ENCODE measurements at places on chromosomes 2 and 18.
A peak's percentile ranks its signal among the peaks of the same experiment; 100 is the strongest.

- no peak for DNase-seq
Measured at GRCh38 chr2:233668605-233669260, 3.0 kb upstream of the UGT1A9 start.

DNA sequence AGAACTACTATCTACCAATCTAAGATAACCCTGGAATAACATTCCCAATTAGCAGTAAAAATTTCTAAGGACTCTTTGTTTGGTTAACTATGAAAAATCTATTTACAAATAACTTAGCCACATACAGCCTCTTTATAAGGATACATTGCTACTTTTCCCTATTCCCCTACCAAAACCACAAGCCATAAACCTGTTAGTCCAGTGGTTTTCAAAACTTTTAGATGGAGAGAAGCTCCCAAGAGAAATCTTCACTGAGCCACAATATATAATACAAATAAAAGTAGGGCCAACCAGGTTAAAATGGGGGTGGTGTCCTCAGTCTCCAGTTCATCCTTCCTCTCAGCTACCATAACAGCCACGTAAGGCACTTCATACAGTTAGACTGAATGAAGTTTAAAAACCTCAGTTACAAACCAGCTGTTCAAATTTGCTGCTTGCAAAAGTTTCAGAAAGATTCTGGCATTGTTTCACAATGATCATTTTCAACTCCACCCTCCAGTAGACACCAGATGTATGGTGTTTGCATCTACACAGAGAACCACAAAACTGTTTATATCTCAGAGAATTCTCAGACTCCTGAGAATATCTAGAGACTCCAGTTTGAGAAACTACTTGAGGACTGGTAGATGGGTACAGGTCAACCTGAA, 26.0 kb downstream of the SOS1 start:
- DNase-seq, result no peak

DNA sequence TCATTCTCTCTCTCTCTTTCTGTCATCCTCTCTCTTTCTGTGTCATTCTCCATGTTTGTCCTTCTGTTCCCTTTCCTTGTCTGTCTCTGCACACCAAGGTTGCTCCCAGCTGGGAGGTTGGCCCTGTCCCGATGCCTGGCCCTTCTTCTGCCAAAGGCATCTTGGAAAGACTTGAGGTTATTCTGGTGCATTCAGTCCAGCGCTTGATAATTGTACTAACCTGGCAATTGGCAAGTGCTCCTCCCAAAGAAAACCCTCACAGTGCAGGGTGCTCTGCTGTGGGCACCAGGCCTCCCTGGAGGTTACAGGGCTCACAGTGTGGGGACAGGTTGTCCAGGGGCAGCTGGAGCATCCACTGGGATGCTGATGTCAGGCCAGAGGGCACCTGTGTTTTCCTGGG, 95.4 kb downstream of the GLI2 start:
- no peak for DNase-seq

- no peak for DNase-seq
Measured at GRCh38 chr2:47815764-47816163, 32.8 kb downstream of the MSH6 start.

DNA sequence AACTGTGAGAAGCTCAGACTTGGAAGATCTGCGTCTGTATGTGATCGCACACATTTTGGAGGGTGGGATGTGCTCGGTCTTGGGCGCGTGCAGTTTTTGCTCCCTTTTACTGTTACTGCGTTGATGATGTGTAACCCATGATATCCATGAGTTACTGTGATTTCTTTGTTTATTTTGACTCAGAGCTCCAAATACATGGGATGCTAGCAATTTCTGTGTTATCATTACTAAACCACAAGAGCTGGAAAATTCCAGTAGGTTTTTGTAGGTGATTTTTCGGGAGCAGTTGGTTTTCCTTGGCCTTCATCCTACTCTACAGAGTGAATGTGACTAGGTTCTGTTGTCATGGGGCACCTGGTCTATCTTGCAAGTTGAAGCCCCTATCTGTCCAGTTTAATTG, 124.2 kb downstream of the AGAP1 start:
- DNase-seq, result no peak

DNA sequence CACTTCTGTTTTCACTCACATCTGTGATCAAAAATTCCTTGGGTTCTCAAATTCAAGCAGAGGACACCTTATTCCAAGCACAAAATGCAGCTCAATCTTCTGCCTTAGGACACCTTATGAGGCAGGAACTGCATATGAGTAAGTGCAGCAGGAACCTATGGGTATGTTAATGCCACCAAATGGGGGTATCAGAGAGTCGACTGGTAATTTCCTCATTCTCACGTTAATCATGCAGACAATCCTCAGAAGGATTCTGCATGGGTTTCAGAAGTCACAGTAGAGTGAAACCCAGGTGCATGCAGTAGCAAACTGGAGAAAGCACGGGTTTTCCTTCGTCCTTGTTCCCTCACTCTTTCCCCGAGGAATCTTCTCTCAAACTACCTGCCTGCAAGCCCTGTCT, 452.8 kb downstream of the CBLN2 start:
- no peak for DNase-seq

DNA sequence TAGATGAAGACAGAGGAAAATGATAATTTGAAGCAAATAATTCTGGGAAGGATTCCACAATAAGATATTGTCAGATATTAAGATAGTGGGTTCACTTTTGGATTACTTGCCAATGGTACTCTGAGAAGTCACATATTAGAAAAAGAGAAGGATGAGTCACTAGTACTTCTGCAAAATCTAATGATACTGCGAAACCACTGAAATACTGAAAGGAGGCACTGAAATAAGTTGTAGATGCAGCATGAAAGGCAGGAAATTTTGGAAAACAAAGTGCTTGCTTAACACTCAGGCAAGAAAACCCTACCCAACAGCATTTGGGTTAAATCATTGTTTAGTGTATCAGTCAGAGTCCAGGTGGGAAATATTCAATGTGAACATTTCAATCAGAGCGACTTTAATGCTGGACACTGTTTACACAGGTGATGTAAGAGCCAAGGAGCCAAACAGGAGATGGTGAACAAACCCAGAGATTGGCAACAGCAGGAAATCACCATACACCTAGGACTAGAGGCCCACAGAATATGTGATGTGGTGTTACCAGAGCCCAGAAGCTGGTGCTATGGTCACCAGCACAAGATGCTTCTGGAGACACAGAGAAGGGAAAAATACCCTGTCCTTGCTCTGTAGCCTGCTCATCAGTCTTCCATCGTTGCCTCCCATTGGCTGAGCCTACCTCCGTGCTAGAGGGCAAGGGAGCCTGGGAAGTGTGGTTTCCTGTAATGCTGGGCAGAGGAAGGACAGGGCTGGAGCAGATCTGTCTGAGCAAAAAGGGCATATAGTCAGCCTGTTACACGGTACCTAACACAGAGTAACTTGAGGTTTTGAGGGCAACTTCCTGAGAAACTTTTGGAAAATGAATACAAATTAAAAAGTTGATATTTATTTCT, 204.7 kb upstream of the ITGA4 start:
- DNase-seq, result no peak

DNA sequence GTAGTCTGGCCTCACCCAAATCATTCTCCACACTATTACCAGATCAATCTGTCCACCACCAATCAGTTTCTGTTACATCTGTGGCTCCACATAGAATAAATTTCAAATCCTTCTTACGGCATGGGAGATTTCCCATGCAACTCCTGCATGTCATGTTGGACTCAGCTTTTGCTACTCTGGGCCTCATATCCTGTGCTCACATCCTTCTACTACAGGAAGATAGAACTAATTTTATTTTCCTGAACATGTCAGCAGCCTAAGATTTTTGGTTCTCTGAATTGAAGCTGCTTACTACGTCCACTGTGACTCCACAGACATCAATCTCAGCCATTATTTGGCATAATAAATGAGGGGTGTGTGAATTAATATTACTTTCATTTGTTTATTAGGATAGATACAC, 181.1 kb downstream of the CCDC85A start:
- no peak for DNase-seq

GRCh38 chr2:199395311-199395710, 62.4 kb downstream of the SATB2 start:
- DNase-seq, result no peak

- DNase-seq, result no peak
Measured at GRCh38 chr2:30652271-30652915, 154.9 kb downstream of the CAPN13 start.

DNA sequence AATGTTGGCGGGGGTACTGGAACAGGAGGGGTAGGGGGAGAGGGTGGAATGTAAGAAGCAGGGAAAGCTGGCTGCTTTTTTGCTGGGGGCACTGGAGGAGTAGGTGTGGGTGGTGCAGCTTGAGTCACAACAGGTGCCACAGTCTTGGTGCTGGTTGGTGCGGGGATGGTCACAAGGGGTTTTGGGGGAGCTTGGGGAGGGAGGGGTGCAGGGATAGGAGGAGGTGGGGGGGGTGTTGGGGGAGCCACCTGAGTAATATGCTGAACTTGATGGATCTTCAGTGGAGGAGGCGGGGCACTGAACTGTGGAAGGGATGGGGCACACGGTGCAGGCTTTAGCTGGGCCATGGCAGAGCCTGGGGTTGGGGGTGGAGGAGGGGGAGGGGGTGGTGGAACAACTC, 94.4 kb downstream of the RAPH1 start:
- DNase-seq, result no peak

DNA sequence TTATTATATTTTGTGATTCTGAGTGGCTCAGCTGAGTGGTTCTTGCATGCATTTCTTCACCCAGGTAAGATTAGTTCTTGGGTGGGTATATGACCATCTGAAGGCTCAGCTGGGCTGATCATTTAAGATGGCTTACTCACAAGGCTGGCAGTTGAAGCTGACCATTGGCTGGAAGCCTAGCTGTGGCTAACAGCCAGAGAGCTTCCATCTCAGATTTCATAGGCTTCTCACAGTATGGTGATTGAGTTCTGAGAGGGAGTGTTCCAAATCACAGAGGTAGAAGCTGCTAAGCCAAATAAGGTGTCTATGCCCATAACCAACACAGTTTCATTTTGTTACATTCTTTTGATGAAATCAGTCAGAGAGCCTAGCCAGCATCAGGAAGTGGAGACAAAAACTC, 117.4 kb upstream of the RPRM start:
- no peak for DNase-seq

DNA sequence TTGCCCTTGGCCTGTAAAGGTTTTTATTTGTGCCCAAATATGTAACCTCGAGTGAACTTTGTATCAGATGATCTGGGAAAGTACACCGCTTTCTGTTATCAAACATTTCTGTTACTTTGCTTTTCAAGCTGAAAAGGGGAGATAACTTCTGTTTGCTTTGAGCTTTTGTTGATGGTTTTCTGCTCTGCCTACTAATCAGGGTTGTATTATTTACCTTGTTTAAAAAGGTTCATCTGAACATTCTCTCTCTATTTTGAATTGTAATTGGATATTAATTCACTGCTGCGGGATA, 79.4 kb downstream of the XRCC5 start:
- DNase-seq, result no peak

DNA sequence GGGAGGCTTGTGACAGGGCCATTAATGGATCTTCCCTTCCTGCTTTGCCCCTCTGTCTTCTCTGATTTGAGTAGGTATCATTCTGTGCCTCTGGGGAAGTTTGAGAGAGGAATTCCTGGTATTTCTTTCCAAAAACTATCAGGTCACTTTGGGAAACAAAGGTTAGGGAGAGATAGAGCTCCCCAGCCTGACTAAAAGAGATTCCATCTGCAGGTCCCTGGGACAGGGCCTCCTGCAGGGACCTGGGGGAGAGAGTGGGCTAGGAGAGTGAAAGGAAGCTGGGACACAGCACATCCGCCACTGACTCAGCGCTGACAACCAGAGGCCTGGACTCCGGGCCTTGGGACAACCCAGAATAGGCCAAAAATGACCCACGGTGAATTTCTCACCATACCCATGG, 6.4 kb downstream of the GALNT14 start:
- no peak for DNase-seq

GRCh38 chr2:43302182-43302960, 76.0 kb upstream of the ZFP36L2 start:
- no peak for DNase-seq

GRCh38 chr2:219294356-219295351, 14.5 kb downstream of the PTPRN start:
- peak; percentile 84 for DNase-seq

DNA sequence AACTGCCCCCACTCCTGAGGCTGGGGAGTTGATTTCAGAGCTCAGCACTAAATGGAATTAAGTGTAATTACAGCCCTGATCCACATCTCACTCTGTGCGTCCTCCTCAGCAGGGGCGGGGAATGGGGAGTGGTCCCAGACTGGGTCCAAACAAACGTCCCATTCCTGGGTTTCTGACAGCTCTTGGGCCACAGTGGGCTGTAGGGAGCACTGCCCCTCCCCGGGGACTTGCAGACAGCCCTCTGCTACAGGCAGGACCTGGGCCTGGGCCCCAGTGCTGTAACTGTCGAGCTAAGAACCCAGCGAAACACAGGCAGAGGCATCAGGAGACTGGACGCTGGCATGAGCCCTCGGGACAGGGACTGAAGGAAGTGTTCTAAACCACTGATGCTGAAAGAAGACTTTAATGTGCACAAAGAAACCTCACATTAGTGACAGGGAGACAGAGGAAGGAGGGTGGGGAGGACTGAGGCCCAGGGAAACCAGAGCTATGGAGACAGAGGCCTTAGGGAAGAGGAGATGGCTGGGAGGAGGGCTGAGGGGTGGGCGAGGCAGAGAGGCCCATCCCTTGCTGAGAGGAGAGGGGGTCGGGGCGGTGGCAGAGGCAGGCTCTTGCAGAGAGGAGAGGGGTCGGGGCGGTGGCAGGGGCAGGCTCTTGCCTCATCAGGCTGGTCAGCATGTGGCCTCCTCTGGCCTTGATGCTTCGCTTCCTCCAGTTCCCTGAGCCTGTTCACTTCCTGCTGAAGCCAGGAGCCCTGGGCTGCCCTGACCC, 5.8 kb upstream of the SEMA4C start:
- no peak for DNase-seq

- no peak for DNase-seq
Measured at GRCh38 chr2:177797808-177798207, 274.8 kb downstream of the PDE11A start.

DNA sequence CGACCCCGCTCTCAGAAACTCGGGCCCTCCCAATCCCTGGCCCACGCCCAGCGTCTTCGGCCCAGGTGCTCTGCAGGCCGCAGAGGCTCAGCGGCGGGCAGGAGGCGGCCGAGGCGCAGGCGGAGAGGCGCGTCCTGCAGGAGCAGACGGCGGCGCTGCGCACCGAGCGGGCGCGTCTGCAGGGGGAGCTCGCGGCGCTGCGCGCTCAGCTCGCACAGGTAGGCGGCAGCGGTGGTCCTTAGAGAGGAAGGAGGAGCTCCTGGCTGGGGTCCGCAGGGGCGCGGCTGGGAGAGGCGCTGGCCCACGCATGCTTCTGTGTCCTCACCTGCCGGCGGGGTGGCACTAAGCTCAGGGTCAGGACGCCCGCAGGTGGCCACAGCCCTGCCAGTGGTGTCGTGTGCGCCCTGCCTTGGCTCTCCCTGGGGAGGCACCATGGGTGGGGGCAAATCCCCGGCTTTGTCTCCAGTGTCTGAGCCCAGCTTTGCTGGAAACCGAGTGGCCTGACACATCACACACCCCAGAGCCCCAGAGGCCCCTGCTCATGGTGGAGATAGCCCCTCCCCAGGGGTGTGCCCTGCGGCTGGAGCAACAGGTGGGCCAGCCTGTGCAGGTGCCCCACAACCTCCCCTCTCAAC, 14.9 kb upstream of the SNED1 start:
- DNase-seq, result no peak
